ENCODE measurements at places on chromosomes 1 and 21.

- no peak for DNase-seq
These were observed 834.2 kb upstream of the CXADR start for GRCh38 chr21:16678429-16679160.

DNA sequence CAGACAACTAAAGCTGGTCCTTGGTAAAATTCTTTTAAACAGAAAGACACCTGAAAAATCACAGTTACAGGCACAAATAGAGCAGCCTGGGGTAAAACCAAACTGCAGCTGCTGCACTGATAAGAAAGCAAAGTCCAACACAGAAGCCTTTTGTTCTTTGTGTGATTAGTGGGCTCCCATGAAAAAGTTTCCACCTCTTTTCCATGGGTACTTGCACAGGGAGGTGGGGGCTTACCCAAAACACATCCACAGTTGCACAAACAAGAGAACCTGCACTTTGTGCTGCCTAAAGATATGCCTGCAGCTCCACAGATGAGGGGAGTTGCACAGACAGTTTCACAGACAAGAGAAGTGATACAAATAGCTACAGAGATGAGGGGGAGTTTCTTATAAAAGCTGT, 106.7 kb upstream of the SLC5A9 start:
- no peak for DNase-seq

DNA sequence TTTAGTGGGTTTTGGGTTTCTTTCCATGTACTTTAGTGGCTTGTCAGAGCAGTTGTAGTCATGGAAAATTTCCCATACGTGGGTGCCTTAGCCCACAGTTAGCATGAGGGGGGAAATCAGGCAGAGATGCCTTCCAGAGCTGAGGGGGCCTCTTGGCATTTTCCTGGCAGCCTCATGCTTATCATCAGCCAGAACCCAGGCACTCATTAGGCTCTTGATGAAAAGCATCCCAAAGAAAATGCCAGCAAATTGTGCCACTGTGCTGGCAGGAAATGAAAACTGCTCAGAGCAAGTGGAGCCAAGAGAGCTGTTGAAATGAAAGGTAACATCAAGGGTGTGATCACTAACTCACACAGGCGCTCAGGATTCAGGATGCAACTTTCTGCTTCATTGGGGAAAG, 128.0 kb downstream of the TNNI3K start:
- no peak for DNase-seq

- DNase-seq: no peak
These were observed 26.2 kb upstream of the SNX27 start for GRCh38 chr1:151585622-151586021.

DNA sequence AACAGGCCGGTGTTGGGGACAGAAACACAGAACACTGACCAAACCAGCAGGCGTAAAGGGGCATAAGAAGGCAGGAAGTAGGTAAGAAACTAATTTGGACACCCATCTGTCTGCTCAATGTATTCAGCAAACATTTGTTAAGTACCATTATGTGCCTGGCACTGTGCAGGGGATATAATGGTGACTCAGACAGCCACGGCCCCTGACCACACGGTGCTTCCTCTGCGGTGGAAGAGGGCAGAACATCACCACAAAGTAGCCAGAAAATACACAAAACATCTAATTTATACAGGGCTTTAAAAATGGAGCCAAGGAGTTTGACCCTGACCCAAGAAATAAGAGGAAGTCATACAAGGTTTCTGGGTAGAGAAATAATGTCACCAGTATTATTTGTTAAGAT, 12.9 kb downstream of the DNAJC11 start:
- DNase-seq: no peak

GRCh38 chr1:49213301-49213700, 436.6 kb upstream of the BEND5 start:
- no peak for DNase-seq

- DNase-seq: no peak
These were observed 58.9 kb downstream of the VWA5B1 start for GRCh38 chr1:20349561-20349960.
